ENCODE measurements at places on chromosomes 13 and 19.

- DNase-seq = peak; percentile 42
These were observed 7.0 kb downstream of the PLVAP start for GRCh38 chr19:17370026-17370587.

- DNase-seq = peak; percentile 69
These were observed 26.3 kb downstream of the DCAF15 start for GRCh38 chr19:13978351-13979243.

DNA sequence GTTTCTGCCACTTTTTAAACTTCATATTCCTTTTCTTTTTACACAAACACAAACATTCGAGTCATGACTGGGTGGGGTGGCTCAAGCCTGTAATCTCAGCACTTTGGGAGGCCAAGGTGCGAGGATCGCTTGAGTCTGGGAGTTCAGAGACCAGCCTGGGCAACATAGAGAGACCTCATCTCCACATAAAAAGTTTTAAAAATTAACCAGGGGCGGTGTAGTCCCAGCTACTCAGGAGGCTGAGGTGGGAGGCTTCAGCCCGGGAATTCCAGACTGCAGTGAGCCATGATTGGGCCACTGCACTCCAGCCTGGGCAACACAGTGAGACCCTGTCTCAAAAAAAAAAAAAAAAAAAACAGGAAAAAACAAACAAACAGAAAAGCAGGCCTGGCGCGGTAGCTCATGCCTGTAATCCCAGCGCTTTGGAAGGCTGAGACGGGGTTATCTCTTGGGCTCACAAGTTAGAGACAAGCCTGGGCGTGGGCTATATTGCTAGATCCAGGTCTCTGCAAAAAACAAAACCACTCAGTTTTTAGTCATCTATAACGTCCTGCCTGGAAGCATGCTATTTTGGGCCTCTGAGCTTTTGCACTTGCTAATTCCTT lies 583 bp upstream of the BAX start:
- DNase-seq = no peak

- no peak for DNase-seq
These were observed 8.8 kb upstream of the KRTDAP start for GRCh38 chr19:35498984-35499527.

- peak; percentile 39 for DNase-seq
These were observed 28.3 kb downstream of the PEX11G start for GRCh38 chr19:7460562-7460966.

GRCh38 chr13:77584106-77584505 lies 48.6 kb downstream of the SCEL start:
- DNase-seq = no peak

DNA sequence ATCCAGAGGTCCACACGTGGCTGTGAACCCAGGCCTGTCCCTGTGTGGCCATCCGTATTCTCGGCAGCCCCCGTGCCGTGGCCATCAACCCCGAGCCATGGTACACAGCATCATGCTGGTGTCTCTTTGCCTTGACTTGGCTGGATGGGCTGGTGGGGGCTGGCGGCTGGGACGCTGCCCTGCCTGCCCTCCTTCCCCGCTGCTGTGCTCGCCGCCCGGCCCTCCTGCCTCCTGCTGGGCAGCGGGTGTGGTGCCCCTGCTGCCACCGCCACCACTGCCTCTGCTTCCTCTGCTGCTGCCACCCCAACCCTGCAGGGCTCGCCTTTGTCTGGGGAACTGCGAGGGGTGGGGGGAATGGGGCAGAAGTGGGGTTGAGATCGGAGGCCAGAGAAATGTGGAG lies 19.7 kb upstream of the EHD2 start:
- no peak for DNase-seq

GRCh38 chr13:112746044-112746443 lies 56.2 kb downstream of the ATP11A start:
- DNase-seq = no peak

- no peak for DNase-seq
These were observed at the start of gene RINL for GRCh38 chr19:38877781-38878574. TSS of gene RINL (minus strand) at chr19:38878275. CDS start at chr19:38876742, 1,533 bp downstream.

GRCh38 chr19:50162988-50163387 lies at the start of gene IZUMO2:
TSS of gene IZUMO2 (minus strand) at chr19:50163281. CDS start at chr19:50163194, 87 bp downstream.
- no peak for DNase-seq

GRCh38 chr19:46604781-46605355 lies 3.7 kb downstream of the CALM3 start:
- DNase-seq = no peak

DNA sequence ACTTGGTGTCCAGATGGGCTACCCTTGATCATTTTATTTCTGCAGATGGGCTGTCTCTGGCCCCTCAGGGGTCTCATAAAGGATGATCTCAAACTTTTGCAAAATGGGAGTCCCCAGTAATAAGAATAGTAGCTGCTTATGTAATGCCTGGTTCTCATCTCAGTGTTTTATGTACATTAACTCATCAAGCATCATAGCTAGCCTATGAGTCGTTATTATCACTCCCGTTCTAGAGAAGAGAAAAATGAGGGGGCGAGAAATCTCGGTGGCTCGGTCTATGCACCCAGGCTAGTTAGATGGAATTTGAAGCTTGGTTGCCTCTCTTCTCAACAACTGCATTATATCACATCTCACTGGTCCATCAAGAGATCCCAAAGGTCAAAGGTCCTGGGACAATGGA lies 3.4 kb downstream of the CACNG6 start:
- no peak for DNase-seq

- no peak for DNase-seq
These were observed 110.9 kb upstream of the FRY start for GRCh38 chr13:31920727-31921100.

DNA sequence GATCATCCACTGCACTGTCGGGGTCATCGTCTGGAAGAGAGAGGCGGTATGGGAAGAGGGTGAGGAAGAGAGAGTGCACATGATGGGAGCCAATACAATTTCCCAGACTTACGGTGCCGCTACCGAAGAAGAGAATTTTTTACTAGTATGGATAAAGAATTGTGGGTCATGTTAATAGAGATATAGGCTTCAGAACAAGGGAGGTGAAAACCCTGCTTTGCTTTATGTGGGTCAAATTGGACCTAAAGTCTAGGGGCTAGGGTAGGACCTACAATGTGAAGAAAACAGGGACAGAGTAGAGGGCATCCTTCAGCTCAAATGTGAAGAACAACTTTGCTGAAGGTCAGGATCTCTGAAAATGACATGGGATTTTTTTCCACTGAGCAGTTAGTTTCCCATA lies 29.9 kb downstream of the UNC13A start:
- DNase-seq = no peak

GRCh38 chr19:34505321-34506025 lies 23.9 kb downstream of the WTIP start:
- DNase-seq = no peak

GRCh38 chr13:66835040-66835628 lies 395.0 kb downstream of the PCDH9 start:
- peak; percentile 38 for DNase-seq

DNA sequence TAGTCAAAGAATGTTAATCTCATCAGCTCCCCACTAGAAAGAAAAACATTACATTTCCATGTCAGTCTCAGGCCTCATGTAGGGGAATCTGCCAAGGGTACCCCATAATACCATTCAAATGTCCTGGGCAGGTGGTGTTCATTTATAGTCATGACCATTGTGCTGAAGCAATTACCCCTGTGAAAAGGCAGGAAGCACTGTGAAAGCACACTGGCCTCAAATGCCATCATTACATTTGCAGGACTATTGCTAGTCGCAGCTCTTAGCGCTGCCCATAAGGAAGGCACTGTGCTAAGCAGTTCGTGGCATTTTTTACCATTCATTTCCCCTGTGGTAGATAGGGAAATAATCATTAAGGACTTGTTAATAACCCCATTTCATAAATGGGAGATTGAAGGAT lies 109.0 kb downstream of the LHFPL6 start:
- DNase-seq = no peak
